ENCODE measurements at places on chromosomes 12 and 14.

GRCh38 chr14:32259368-32260013 is 56.4 kb upstream of the RNU6-8 start:
- peak; percentile 31 for DNase-seq

DNA sequence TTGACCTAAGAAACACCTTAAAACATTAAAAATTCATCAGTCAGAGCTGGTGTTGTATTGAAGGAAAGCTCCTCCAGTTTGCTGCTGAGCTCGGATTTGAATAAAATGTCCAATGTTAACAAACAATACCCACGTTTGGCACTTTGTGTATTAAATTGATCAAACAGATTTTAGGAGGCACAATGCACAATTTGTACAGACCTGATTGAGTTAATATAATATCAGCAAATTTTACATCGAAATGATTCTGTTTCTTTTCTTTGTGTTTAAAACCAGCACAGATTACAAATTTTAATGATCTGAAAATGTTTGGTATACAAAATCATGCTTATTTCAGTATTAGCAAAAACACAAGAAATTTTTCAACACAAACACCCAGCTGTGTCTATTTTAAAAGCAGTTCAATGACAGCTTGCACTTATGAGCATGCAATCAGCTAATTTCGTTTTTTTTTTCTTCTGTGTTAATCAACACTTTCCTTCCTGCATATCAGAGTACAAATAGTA is 2.8 kb upstream of the FOXG1 start:
- DNase-seq = no peak

DNA sequence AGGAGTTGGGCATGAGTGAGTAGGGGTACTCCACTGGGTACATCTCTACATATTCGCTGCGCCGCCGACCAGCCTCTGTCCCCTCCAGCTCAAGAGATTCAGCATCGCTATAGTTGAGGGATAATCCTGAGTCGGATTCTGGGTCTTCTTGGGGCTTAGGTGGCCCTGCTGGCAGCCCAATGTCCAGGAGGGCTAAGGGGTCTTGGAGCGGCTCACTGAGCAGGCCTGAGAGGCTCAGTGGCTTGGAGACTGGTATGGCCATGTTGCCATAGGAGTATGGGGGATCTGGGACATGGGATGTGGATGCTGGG is 7.9 kb downstream of the NFE2 start:
- DNase-seq = no peak

DNA sequence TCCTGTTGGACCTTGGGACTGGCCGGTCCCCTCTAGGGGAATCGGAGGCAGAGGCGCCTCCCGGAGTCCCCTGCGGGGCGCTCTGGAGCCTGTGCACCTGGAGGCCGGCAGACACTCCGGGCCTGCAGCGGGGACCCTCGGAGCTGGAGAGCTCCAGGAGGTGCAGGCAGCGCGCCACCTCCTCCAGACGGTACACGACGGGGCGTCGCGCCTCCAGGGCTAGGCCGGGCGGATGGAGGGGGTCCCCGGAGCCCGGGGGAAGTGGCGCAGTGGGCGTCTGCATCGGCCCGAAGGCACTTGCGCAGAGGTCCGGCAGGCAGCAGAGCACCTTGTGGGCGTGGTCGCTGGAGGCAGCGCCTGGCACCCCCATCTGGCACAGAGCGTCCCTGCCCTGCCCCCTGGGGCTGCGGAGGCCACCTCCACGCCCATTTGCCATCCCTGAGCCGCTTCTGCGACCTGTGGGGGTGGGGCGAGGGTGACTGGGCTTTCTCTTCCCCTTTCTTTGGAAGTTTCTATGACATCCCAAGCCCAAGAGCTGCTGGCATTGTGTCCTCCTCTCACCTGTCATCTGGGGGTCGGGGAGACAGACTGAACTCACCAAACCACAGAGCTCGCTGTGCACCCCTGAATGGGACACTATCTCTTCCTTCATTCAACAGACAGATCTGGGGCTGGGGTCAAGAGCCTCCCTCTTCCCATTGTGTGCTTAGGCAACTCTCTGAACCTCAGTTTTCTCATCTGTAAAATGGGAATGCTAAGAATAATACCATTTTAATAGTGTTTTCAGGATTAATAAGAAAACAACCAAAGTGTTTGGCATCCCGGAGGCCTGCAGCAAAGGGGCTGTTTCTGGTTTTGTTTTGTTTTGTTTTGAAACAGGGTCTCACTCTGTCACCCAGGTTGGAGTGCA is 37.5 kb upstream of the CORO1C start:
- no peak for DNase-seq

- DNase-seq = no peak
Measured at GRCh38 chr12:2355604-2356003, 302.8 kb downstream of the CACNA1C start.

DNA sequence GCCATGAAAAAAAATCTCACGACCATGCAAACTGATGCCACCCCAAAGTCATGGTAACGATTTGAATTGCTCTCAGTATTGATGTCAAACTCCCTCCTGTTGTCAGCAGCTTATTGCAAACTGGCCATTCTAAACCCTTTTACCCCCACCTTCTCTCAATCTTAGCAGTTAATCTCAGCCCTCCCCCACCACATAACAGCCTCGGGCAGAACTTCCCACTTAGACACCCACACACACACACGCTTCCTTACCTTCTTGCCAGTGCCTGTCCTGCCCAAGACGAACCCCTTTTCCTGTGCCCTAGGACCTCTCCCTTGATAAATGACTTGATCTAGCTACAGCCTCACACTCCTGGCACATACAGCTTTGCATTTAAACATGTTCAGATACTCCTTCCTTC is 56.6 kb downstream of the GPATCH2L start:
- DNase-seq = no peak

GRCh38 chr12:132018193-132018916 is 68.6 kb downstream of the EP400 start:
- no peak for DNase-seq

DNA sequence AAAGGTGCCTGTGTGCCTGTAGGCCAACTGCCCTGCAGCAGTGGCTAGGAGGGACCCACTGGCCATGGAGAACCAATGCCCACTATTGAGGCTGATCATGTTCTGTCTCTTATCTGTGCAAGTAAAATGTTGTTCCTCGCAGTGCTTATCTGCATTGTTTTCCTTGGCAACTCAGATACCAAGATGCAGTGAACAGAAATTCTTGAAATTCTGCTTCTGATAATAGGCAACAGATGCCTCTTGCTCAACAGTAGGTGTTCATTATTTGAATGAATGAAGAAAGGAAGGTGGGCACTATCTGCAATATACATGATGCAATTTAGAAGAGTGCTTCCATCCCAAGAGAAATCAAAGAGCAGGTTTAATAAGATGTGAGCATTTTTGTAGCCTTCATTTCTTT is 232.2 kb downstream of the NUAK1 start:
- DNase-seq = no peak

GRCh38 chr14:79938185-79938584 is 273.1 kb downstream of the DIO2 start:
- no peak for DNase-seq

- peak; percentile 13 for DNase-seq
Measured at GRCh38 chr12:107079172-107080011, 14.0 kb downstream of the CRY1 start.

GRCh38 chr12:104750061-104750460 is 208.0 kb downstream of the SLC41A2 start:
- peak; percentile 74 for DNase-seq

- DNase-seq = peak; percentile 77
Measured at GRCh38 chr14:50813544-50813863, 17.5 kb downstream of the NIN start.

DNA sequence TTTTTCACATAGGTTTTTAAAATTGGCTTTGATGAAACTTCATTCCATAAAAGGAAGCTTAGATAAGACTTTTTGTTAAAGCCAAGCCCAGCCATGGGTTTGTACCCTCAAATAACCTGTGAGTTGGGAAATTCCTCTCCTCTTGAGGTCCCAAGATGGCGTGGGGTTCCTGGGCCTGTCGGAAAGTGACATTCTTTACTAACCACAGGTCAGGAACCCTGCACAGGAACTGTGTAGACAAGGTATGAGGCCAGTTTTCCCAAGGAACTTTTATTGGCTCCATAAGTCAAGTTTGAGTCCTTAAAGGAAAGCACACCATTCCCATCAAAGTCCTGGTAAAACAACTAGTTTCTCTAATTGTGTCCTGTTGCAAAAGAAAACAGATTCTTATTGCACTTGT is 65.0 kb upstream of the AMN start:
- no peak for DNase-seq

- no peak for DNase-seq
Measured at GRCh38 chr12:79420146-79420618, 270.6 kb downstream of the PAWR start.

GRCh38 chr14:31411218-31411727 is 9.1 kb downstream of the HEATR5A start:
- no peak for DNase-seq

- no peak for DNase-seq
Measured at GRCh38 chr12:3959799-3960560, 86.8 kb upstream of the PARP11 start.

- no peak for DNase-seq
Measured at GRCh38 chr14:103713304-103714062, 1.8 kb downstream of the XRCC3 start.

GRCh38 chr12:111873113-111873512 is 31.1 kb downstream of the MAPKAPK5 start:
- no peak for DNase-seq

DNA sequence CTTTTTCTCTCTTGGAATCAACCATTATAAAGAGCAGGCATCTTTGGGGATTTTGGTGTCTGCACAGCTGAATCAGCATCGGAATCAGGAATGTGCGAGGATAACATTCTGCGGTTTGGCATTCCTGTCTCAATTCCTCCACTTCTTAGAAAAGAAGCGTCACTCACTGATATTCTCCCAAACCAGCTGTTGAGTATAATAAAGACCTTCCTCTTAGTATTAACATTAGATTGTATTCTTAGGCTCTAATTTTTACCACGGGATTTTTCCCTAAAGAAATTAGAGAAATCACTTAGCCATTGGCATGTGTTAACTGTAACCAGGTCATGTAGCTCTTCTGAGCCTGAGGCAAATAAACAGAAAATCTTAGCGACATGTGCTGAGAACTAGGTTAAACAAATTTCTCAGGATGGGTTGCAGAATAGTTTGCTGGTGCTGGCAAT is 128.7 kb downstream of the TMX1 start:
- DNase-seq = no peak

- peak; percentile 70 for DNase-seq
Measured at GRCh38 chr12:6632026-6632983, 3.5 kb downstream of the LPAR5 start.

DNA sequence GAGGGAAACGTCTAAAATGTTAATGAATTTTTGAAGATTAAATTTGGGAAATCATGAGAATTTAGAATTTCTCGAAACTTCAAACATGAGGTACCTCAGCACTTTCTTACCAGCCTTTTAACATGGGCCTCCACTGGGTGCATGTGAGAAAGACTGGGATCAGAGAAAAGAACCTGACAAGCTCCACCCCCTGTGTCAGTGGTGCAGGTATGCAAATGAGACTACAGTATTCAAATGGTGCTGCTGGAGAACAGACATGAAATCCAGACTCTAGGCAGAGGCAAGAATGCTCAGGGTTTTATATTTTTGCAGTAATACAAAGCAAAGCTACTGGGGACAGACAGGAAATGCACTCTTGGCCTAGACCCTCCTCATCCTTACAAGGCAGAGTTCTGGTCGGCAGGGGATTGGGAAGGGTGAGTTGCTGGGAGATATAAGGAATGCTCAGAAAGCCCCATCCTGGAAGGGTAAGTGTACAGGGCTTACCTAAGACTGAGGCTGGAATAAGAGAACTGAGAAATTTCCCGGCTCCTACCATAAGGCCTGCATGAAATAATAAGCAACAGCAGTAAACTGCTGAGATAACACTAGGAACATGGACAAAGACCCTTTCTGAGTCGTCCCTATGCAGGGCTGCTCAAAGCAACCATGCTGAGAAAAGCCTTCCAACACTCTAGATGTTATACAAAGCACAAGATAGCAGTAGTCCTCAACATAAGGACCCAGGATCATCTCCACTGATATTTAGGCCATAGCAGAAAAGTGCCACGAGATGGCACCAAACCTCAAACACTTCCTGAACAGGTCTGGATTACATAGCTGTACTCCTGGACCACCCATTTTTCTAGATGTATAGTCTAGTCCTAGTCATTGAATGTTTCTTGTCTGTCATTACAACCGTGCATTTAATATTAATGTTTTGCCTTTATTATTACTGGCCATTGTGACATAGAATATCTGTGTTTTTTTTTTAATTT is 260.8 kb downstream of the RASSF9 start:
- DNase-seq = no peak

GRCh38 chr12:25207411-25207810 is 12.4 kb downstream of the ETFRF1 start:
- DNase-seq = no peak

GRCh38 chr12:100031836-100032235 is 47.1 kb upstream of the ANKS1B start:
- DNase-seq = no peak

GRCh38 chr12:117674313-117674712 is 294.5 kb downstream of the KSR2 start:
- no peak for DNase-seq

GRCh38 chr12:63149909-63150712 is 890 bp downstream of the AVPR1A start:
- peak; percentile 58 for DNase-seq

DNA sequence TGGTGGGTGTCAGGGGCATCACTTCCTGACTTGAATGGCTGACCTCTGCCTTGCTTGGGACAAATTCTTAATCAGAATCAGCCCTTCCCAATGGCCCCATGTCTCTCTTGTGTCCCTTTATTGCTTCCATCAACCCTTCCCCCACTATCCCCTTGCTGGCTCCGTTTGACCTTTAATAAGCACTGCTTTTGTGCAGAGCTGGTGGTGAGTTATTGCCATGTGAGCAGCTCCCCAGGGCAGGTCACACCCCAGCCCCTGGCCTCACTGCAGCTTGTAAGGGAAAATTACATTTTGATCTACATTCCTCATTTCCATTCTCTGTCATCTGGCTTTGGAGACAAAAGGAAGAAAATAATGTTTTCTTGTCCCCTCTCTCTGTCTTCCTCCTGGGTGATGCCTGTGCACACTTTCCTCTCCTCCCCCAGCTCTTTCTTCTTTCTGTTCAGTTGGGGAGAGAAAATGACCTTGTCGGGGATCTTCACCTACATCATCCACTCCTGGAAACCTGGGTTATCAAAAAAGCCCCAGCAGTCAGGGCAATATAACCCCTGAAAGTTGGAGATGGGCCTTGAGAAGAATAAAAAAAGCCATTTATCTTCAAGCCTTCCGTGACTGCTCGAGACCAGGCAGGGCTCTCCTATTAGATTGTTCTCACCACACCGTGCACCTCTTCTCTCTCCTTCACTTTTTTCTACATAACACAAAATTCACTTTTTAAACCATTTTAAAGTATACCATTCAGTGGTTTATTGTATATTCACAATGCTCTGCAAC is 100.4 kb upstream of the SRRM4 start:
- no peak for DNase-seq

GRCh38 chr14:52003324-52003723 is 14.0 kb downstream of the RTRAF start:
- no peak for DNase-seq

- DNase-seq = no peak
Measured at GRCh38 chr14:38226366-38226765, 18.7 kb downstream of the SSTR1 start.

DNA sequence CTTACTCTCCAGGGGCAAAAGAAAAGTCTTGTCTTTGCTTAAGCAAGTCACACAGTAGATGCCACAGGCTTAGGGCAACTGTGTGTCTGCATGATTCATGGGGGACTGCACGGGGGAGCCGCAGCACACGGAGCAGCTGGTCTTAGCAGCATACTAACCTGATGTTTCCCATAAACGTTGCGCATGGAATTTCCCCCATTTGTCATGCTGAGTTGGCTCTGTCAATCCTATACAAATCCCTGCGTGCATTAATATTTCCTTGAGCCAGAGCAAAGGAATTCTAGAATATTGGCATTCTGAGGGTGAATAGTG is 71.2 kb downstream of the SAMD4A start:
- no peak for DNase-seq

GRCh38 chr12:72330784-72331183 is 58.6 kb downstream of the TRHDE start:
- no peak for DNase-seq
